Smooth muscle cell of the brain vasculature (primary cell): ENCODE measurements at places on chromosomes 2 and 18.

- DNase-seq: no peak
Measured at GRCh38 chr2:134178138-134178877, 75.6 kb upstream of the MGAT5 start.

DNA sequence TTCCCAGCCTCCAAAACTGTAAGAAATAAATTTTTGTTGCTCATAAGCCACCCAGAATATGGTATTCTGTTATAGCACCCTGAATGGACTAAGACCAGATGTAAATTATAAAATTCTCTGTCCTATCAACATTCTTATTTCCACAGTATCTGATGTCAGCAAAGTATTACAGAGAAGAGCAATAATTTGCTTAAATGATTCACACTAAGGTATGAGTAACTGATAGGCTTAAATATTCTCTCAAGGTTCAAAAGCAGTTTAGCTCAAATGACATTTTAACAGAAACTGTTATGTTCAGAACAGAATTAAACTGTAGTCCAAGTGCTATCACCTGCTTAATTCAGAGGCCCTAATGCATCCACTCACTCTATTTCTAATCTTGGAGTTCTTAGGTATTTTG is 12.8 kb downstream of the SESTD1 start:
- DNase-seq: no peak

GRCh38 chr18:8328126-8328525 is 281.1 kb upstream of the RAB12 start:
- DNase-seq: no peak

DNA sequence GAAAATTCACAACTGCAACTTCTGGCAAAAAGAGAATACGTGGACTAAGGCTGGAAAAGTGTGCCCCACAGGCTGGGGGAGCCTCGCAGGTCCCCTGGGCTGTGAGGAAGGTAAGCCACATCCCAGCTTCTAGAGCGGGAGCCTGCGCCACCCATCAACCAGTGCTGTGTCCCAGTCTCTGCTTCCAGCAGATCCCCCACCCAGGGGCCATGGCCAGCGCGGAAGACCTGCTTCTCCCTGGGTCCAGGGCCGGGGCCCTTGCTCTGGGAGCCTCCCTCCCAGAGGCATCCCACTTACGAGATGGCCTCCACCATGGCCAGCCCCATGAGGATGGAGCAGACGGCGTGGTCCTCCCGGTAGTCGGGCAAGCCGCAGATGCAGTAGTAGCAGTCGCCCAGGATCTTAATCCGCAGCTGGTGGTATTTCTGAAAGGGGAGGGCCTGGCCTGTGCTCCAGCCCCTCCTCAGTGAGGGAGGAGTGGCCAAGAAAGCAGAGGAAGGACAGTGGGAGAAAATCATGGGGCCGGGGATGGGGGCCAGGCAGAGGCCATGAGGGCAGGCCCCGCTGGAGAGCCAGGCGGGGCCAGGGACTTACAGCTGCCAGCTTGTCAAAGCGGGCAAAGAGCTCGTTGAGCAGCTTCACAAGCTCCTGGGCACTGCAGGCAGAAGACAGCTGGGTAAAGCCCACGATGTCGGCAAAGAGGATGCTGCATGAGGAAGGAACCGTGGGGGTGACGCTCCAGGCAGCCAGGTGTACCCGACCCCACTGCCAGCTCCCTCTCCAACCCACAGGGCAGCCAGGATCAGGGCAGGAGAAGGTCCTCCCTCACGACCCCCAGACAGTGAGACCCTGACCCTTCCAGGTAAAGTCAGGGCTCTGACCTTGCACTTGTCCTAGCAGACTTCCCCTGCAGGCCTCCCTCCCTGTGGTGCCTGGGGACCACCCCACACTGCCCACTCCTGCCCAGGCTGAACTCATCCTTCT is 48.0 kb downstream of the CENPO start:
- no peak for DNase-seq

GRCh38 chr2:173978447-173978846 is 13.3 kb upstream of the SP3 start:
- DNase-seq: no peak

DNA sequence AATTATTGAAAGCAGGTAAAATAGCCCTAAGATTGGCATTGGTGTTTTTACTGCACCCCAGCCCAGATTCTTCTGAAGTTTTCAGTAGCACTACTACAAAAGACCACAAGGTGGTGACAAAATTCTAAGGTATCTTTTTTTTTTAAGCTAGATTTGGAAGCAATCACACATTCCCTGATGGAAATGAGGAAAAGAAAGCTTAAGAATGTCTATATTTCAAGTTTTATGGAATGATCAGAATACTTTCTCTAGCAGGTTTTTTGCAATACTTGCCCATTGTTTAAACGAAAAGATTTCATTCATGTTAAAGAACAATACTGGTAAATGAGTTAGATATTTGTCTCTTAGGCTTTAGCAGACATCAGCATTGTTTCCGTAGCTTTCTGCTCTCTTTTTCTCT is 32.1 kb upstream of the ZNF638 start:
- peak; percentile 7 for DNase-seq

DNA sequence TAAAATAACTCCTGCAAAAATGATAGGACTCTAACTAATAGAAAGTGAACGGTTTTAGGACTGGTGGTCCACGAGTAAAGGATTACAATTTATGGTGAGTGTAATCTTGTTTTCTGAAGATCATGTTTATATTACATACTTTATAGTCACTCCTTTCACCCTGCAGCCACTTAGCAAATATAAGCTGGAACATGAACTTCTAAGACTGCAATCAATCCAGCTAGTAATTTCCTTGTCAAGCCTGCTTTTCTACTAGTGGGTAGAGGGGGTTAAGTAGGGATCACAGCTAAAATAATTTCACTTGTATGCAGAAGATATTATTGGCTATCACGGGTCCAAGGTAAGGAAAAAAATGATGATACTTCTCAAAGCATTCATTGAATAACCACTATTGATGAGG is 125.5 kb upstream of the NETO1 start:
- no peak for DNase-seq

DNA sequence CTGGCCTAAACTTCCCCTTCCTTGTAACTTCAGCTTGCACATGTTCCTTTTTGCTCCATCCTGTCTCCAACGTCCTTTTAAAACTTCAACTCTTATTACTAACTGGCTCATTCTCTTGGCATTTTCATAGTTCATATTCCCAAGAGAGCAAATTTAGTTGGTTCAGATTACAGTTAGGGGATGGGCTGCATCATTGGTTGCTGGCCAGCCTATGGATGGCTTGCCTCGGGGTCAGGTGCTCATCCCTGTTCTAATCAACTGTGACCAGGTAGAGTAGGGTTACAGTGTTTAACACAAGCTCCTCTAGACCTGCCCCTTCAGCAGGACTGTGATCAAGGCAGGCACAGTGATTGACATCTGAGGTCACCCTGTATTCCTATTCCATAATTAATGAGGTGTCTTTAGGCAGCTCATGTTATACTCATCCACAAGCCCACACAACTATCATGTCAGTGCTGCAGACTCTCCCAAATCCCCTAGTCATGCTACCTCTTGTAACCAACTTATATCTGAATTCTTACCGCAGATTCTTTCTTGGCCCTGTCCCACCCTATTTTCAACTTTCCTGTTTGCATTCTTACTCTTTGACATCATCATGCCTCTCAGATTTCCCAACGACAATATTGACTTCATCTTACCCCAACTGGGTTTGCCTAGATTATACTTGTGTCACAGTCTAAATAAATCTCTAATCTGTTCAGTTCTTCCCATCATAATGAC is 293.3 kb downstream of the MTX2 start:
- DNase-seq: no peak

- DNase-seq: no peak
Measured at GRCh38 chr2:28545590-28546200, 49.8 kb downstream of the PLB1 start.

- DNase-seq: no peak
Measured at GRCh38 chr2:227472265-227473121, 537 bp downstream of the AGFG1 start.

DNA sequence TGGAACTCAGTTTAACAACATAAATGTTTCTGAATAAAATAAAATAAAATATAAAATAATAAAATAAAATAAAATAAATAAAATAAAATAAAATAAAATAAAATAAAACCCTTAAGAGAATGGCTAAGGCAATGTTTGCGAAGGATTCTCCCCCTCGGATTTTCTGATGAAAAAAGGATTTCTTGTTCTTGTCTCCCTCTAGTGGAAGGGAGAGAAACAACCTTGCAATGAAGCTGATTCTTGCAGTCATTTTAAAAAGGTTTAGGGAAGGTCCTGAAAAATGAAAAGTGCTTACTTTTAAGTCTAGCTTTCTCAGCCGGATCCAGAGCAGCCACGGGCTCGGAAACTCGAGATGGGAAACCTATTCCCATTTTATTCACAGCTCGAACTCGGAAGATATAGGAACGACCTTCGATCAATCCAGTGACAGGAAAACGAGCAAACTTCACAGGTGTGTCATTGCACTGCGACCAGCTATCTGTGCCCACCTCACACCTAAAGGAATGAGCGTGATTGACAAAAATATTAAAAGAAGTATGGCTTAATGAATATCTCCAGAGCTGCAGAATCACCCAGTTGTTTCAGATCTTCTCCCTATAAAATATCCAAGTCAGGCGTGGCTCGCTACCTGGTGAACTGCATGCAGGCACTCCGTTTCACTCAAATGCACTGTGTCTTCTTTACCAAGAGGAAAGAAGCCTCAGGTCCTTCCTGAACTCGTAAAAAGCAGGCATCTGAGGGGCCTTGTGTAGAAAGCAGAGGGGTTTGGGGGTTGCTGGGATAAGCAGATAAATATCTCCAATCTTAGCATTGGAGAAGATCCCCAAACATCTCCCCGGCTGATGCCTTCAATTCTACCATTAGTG is 68.1 kb downstream of the MYOM1 start:
- no peak for DNase-seq

DNA sequence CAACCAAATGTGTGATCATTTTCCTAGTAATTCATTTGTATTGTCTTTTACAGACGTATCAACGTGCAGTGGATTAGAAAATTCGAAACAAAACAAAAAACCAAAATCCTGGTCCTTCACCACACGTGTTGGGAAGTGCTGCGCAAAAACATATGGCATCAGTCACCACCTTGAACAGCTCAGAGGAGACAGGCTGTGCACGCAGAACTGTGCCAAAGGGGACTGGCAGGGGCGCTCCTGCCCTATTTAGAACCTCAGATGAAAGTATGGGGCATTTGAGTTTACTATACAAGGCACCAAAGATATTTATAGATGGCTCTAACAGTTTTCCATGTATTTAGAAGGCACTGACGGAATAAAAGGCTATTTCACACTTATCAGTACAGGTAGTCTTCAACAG is 42.3 kb downstream of the NOL10 start:
- no peak for DNase-seq

DNA sequence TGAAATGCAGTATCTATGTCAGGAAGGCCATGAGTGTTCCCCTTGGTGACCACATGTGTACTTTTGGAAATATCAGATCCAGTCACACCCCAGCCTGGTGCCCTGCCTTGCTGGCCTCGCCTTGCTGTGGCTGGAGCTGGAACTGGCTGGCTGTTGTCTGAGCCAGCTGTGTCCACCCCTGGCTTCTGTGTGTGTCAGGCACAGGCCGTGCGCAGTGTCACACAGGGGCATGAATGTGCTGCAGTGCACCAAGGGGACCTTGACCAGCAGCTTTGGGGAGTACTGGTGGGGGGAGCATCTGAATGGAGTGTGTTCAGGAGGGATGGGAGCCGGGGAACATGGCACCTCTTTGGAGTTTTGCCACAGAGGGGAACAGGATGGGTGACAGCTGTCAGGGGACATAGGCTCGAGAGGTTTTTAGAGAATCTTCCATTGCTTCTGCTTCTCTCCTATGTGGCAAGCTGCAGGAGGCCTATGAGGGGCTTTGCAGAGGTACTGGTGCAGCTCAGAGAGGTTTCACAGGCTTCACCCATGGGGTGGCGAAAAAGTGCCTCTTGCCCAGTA is 44.7 kb upstream of the FAHD2A start:
- DNase-seq: no peak

DNA sequence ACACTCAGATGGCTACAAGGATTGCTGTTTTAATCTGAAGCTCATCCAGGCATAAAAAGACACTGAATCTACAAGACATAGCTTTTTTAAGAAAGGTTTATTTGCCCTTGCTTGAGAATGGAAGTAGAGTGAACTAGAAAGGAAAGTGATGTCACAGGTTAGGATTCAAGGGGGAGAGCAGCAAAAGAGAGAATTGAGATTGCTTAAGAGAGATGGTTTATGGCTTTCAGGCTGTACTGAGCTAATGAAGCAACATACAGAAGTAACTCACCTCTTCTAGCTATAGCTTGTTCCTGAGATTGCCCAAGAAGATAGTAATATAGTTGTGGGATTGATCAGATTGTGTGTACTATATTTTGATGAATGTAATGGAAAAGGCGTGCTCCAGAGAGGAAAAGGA is 26.1 kb upstream of the ACVR2A start:
- no peak for DNase-seq

GRCh38 chr2:20452551-20452950 is 5.7 kb downstream of the RHOB start:
- DNase-seq: no peak

DNA sequence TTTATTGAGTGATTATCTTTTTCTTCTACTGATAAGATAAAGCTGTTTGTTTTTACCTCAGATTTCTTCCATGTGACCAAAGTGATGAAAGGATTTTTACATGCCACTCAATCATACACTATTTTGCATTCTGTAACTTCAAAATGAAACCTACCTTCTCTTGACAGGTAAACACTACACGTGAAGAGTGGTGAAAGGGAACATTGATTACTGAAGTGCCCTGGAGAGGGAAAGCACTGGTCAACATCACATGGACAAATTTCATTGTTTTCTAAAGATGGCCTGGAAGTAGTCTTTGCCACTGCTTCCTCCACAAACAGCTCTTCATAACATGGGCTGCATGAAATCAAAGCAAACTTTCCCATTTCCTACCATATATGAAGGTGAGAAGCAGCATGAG is 120.1 kb downstream of the HIBCH start:
- DNase-seq: no peak
